ENCODE measurements at places on chromosomes 16 and 17.

DNA sequence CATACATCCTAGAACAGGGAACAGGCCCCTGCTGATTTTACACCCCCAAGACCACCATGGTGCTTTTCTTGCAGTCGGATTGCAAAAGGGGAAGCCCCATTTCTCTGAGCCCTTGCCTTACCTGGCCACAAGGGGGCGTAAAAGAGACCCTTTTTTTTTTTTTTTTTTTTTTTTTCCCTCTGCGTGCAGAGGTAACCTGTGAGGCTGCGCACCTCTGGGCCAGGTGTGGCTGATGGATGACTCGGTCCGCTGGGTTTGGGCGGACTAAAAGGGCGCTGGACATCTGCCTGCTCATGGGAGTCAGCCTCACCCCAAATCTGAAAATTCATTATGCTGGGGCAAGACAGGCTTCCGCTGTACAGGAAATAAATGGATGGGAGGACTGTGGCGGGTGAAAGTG, 281.0 kb downstream of the CBLN1 start:
- no peak for DNase-seq

- DNase-seq: no peak
Observed at GRCh38 chr16:69031877-69032301, 73.6 kb upstream of the HAS3 start.

DNA sequence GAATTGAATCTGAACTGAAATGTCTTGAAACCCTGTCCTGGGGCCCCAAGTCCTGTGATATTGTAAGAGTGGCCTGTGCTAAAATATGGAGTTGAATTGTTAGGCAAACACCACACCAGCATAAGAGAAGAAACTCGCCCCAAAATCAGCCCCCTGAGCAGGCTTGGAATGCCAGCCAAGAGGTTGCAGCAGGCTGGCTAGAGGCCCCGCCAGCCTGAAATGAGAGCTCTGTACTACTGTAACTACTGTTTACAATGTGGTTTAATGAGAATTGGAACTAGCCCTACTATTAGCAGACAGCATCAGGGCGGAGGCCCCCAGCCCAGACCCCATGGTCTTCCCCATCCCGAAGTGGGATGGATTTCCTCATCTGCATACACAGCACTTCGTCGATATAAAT, 23.7 kb downstream of the FBXO39 start:
- DNase-seq: no peak

DNA sequence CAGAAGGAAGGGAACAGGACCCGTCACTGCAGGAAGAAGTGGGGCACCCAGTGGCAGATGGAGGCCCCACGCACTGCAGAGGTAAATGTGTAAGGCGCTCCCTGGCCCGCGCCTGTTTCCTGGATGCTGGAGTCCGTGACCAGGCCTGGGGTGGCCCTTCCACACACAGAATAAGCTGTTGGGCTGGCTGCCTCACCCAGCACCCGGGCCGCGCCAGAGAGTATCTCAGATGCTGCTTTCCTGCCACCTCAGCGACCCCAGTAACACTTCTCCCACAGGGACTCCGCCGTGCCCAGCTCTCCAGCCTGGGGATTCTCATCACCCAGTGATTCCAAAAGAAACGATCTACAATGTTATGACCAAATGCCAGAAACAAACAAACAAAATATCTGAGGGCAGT, 1993.1 kb downstream of the TP53TG3F start:
- no peak for DNase-seq
